T-helper 17 cell (primary cell): ENCODE measurements at places on chromosomes 16 and 17. TPM values are rescaled to one million over a fixed set of nuclear protein-coding genes. Genes with fewer than 3 reads are reported as not detected.

NOG gene
- 0.37 TPM for total RNA-seq

ZP2 gene
- not detected for total RNA-seq

PMP22 gene
- total RNA-seq = not detected

LRRC59 gene
- 51.9 TPM for total RNA-seq

PLLP gene
- 0.75 TPM for total RNA-seq

TBX21 gene
- total RNA-seq = 8.8 TPM
